Sigmoid colon (tissue), 7 donors: ENCODE measurements at places on chromosomes 2 and 18.

- H3K4me1 ChIP-seq = peaks cover 49% of the 10 kb centered on the region
- H3K27me3 ChIP-seq = no peaks in the 10 kb centered on the region
- no peak overlapping the region for H3K4me3 ChIP-seq
- H3K27ac ChIP-seq = no peak overlapping the region
- DNase-seq = no peak
Measured at GRCh38 chr2:222862909-222863544, 2.2 kb downstream of the ACSL3 start.

DNA sequence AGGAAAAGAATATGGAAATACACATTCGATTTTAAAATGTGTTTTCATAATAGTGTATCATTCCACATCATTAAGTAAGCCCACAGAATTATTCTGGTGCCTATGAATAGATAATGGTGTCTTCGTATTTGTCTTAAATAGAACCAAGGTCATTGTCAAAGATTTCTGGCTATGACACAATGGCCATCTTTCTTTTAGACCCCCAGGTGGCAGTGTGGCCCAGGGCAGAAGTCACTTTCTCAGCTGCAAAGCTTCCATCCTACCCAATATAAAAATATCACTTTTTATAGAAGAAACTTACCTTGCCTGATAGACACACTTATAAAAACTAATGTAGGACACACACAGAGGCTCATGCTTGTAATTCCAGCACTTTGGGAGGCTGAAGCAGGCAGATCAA is 57.5 kb downstream of the ZRANB3 start:
- H3K4me1 ChIP-seq = no peaks in the 10 kb centered on the region
- no peak overlapping the region for H3K27ac ChIP-seq
- no peak overlapping the region for H3K4me3 ChIP-seq
- H3K36me3 ChIP-seq = no peaks in the 10 kb centered on the region

DNA sequence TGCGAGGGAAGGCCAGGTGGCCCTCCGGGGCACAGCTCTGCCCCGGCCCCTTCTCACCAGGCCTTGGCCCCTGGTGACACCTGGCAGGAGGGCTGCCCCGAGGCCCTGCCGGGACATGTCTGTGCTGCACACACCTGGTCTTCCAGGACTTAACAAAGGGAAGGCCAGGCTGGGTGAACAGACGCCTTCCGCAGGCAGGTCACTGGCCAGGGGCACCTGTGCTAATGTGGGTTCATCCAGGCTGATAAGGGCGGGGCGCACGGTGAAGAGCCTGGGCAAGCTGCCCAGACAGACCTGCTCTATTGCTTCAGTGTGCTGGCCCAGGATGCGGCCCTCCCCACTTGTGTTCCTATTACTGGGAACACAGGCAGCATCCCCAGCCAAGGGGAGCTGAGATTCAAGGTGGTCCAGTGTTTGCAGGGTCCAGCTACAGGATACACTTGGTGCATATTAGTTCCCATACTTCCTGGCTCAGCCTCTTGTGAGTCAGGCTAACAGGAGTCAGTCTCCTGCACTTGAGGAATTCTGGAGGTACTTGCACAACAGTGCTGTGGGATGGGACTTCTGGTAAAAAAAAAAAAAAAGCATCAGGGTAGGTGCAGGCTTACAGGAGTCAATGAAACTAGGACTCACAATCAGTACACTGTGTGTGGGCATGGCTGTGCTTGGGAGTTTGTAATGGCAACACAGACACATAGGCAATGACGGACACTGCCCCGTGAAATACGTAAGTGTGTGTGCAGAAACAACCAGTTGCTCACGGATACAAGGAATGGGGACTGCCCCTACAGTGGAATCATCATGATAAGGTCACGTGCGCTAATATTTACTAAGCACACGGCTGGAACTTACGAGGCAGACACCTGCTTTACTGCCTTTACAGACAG is 261.4 kb downstream of the TWIST2 start:
- H3K27me3 ChIP-seq = no peaks in the 10 kb centered on the region
- H3K4me3 ChIP-seq = no peak overlapping the region
- H3K36me3 ChIP-seq = peaks cover 68% of the 10 kb centered on the region

DNA sequence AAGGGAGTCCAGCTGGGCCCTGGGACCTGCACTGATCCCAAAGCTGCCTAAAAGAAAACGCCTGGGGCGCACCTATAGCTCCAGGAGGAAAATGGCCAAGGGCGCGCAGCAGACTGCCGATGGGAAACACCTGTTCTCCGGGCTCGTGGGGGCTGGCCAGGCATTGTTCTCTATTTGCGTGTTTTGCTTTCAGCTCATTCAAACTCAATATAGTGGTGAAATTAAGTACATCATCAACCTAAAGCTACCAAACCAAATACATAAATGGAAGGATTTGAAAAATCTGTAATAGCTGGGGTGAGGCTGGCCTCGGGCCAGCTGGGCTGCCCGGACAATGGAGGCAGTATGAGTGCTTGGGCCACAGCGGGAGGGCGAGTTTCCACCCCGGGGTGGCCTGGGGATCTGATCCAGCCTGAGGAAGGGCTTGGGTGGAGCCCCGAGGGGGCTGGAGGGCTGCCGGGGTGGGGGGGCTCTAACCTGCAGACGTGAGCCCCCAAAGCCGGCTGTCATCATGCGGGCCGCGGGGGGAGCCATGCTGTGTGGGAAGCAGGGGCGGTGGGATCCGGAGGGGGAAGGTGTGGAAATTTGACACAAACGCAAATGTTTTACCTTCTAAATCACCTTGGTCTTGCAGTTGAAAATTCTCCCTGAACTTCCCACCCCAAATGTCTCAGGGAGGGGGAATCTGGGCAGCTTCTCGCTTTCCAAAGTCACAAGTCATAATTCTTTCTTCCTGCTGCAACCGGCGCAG is 77.6 kb downstream of the ASB1 start:
- H3K27ac ChIP-seq = no peak overlapping the region
- no peaks in the 10 kb centered on the region for H3K36me3 ChIP-seq
- peak; percentile 63 for DNase-seq
- no peaks in the 10 kb centered on the region for H3K4me1 ChIP-seq
- H3K27me3 ChIP-seq = no peaks in the 10 kb centered on the region

- H3K27ac ChIP-seq = peak overlapping the region; percentile 64
- H3K4me3 ChIP-seq = no peak overlapping the region
- peaks cover 44% of the 10 kb centered on the region for H3K4me1 ChIP-seq
- no peaks in the 10 kb centered on the region for H3K36me3 ChIP-seq
Measured at GRCh38 chr2:99648178-99648844, 158.5 kb upstream of the REV1 start.

DNA sequence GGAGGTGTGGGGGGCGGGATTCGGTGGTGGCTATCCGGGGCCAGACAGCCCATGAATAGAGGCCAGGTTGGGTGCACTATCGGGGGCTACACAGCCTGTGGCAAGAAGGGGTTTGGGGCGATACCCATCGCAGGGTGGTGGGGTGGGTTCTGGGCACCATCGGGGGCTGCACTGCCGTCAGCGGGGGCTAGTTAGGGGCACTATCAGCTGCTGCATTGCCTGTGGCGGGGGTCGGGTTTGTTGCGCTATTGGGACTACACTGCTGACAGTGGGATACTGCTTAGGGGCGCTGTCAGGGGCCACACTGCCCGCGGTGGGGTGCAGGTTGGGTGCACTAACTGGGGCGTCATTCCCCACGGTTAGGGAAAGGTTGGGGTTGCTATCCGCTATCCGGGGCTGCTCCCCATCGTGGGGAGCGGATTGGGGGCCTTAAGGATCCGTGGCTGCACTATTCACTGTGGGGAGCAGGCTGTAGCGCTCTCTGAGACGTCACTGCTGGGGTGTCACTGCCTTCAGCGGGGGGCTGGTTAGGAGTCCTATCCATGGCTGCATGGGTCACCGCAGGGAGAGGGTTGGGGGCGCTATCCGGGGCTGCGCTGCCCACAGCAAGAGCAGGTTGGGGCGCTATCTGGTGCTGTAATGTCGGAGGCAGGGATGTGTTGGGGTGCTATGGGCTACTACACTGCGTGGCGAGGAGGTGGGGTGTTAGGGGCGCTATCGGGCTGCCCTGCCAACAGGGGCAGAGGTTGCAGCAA is 76.5 kb upstream of the SLC35G4 start:
- DNase-seq = no peak
- no peak overlapping the region for H3K27ac ChIP-seq
- no peak overlapping the region for H3K4me3 ChIP-seq
- no peaks in the 10 kb centered on the region for H3K36me3 ChIP-seq
- H3K27me3 ChIP-seq = no peaks in the 10 kb centered on the region
- no peaks in the 10 kb centered on the region for H3K4me1 ChIP-seq

- H3K36me3 ChIP-seq = no peaks in the 10 kb centered on the region
- no peak overlapping the region for H3K4me3 ChIP-seq
- no peaks in the 10 kb centered on the region for H3K27me3 ChIP-seq
- no peak overlapping the region for H3K27ac ChIP-seq
Measured at GRCh38 chr2:11248-11941, 34.9 kb downstream of the FAM110C start.

DNA sequence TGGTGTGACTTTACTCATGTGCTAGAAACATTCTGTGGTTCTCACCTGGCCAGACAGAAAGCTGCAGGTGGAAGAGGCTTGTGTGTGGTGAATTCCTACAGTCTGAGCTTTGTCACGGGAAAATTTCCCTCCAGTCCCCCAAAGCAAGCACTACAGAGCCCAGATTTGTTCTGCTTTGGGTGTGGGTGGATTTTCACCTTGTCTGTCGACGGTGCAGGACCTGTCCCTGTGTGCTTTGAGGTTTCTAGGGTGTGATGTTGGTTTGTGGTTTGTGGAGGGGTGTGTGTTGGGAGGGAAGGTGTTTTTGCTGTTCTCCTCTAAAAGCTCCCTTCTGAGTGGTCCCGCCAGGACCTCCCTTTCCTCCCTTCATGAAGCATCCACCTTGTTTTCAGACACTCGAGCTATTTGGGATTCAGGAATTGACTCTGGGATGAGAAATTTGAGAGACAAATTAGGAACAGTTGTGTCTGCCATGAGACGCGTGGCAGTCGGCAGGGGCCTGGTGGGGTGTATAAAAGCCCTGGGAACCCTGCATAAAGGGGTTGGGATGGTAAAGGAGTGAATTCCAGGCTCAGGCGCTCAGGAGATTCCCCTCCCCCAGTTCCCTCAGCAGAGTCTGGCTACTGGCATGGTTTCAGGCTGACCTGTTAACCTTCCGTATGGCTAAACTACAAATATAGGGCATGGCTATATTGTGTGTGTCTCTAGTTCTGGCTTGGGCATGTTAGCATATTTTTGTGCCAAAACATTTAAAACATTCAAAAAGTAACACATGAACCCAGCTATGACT is 65.5 kb downstream of the DGKD start:
- no peaks in the 10 kb centered on the region for H3K36me3 ChIP-seq
- peak overlapping the region; percentile 28 for H3K27ac ChIP-seq
- no peaks in the 10 kb centered on the region for H3K27me3 ChIP-seq
- no peak for DNase-seq
- H3K4me3 ChIP-seq = no peak overlapping the region
- H3K4me1 ChIP-seq = peaks cover 30% of the 10 kb centered on the region

DNA sequence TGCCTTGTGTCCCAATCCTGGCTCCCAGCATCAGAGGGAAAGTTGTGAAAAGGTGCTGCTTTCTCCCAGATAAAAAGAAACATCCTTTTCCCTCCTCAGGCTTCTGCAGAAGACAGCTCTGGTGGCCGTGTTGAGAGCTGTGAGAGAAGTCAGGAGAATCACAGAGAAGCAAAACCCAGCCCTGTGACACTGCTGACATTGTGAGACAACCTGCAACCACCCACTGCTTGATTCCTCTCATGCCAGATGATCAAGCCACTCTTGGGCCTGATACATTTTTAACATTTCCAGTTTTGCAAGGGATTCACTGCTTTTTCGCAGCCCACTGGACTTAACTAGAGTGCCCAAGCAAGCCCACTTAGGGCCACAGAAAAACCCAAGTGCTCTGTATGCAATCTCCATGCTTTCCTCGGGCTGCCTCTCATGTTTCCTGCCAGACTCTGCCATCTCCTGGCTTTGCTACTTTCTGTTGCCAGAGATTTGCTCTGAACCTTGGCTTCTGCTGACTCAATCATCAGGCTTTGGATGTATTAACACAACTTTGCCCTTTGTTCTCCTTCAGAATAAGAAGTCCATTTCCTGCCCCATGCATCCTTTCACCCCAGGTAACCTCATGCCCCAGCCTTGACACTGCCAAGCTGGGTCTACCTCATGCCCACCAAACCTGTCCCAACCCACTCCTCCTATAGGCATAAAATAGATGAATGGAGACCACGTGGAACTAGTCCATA is 24.9 kb upstream of the TTR start:
- H3K27ac ChIP-seq = no peak overlapping the region
- H3K4me1 ChIP-seq = no peaks in the 10 kb centered on the region

- no peak for DNase-seq
- no peak overlapping the region for H3K4me3 ChIP-seq
- H3K27ac ChIP-seq = no peak overlapping the region
- peaks cover 9% of the 10 kb centered on the region for H3K4me1 ChIP-seq
- no peaks in the 10 kb centered on the region for H3K27me3 ChIP-seq
- no peaks in the 10 kb centered on the region for H3K36me3 ChIP-seq
Measured at GRCh38 chr2:67922080-67922785, 140.6 kb downstream of the C1D start.

DNA sequence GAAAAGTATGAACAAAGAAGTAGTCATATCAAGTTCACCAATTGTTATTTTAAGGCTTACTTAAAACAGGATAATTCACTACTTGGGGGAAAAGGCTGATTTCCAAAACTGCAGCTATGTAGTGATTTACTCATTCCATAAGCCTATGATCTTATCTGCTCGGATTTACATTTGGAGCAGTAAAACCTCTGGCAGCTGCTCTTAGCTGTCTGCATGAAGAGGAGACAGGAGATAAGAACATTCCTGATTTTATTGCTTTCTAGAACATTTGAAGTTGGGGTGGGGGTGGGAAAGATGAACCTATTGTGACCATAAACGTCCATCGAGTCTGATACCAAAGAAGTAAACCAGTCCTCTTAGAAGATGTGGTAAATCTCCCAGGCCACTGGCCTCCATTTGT is 120.9 kb downstream of the MMADHC start:
- no peak for DNase-seq
- no peak overlapping the region for H3K27ac ChIP-seq
- H3K27me3 ChIP-seq = no peaks in the 10 kb centered on the region
- no peak overlapping the region for H3K4me3 ChIP-seq
- H3K36me3 ChIP-seq = no peaks in the 10 kb centered on the region

DNA sequence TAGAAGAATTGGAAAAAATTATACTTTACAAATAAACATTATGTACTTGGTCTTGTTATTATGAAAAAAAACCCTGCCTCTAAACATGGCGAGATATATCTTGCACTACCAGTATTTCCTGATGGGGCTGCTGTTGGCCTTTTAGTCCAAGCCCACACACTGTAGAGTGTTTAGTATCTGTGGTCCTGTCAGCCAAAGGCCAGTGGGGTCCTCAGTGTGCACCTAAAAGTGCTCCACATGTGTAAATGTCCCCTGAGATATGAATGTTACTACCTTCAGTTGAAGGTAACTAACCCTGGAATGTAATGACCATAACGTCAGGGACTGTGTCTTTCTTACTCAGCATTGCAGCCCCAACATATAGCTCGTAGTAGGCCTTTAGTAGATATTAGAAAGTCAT is 71.1 kb upstream of the HK2 start:
- H3K27ac ChIP-seq = no peak overlapping the region
- H3K27me3 ChIP-seq = no peaks in the 10 kb centered on the region
- H3K36me3 ChIP-seq = no peaks in the 10 kb centered on the region
- H3K4me3 ChIP-seq = no peak overlapping the region
